ENCODE measurements at places on chromosomes 7 and 10.

DNA sequence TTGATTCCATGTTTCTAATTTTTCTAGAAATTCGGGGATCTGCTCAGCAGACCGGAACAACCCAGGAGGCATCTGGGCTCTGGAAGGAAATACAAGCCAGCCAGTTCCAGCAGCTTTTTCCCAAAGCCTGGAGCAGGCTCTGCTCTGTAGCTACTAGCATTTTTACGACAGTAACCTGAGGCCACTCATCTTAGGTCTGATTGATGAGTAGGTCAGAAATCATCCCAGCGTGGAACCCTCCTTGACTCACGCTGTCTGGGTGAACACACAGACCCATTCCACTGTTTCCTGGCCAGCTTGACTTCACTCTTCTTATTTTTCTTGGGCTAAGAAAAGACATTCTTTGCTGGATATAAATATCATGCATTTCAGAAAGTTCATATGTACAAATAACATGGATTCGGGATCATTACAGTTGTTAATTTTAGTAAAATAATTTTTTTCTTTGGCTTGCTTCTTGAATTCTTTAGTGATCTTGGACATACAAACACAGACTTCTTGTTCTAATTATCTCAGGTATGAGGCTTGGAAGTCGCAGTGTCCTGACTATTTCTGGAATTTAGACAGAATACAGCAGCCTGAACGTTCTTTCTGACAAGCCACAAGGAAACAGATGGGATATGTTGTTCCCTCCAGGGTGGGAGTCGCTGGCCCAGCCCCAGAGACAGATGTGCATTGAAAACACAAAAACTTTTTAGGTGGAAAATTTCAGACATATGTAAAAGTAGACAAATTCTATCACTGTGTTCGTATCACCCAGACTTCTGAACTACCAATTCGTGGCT, 54.6 kb upstream of the PITRM1 start:
- DNase-seq, result peak; percentile 94

- DNase-seq, result no peak
These were observed 385.5 kb downstream of the PCDH15 start for GRCh38 chr10:54415483-54415882.

GRCh38 chr10:65949526-65949925, 976.3 kb upstream of the LRRTM3 start:
- DNase-seq, result no peak

DNA sequence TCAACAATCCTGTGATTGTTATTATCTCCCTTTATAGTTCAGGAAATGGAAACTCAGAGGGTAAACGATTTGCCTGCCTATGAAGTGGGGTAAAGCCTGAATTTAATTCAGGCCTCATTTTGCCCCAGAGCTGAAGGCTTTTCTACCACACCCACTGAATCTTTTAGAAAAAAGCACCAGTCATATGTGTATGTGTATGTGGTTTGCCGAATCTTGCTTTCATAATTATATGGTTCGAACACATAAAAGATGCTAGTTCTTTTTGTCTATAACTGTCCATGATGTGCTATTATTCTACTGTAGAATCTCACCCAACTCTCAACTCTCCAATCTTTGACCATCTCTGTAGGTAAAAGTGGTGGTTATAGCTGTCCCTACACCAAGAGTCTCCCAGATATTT, 83.6 kb downstream of the MYOF start:
- DNase-seq, result no peak

DNA sequence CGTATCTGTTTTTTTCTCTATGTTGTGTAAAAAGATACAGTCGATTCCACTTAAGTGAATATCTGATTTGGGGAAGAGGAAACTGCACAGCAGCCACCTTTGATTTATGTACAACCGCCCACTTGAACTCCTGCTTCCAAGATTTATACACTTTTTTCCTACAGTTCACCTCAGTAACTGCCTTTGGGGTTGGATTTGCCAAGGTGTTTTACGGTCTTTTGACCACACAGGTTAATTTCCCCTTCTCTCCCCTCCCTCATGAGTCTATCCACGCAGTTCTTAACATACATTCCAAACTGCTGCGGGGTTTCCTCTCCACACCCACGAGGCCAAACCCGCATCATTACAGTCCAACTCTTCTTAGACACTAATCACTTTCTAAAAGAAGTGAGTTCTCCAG, 277.0 kb downstream of the USP6NL start:
- DNase-seq, result no peak

DNA sequence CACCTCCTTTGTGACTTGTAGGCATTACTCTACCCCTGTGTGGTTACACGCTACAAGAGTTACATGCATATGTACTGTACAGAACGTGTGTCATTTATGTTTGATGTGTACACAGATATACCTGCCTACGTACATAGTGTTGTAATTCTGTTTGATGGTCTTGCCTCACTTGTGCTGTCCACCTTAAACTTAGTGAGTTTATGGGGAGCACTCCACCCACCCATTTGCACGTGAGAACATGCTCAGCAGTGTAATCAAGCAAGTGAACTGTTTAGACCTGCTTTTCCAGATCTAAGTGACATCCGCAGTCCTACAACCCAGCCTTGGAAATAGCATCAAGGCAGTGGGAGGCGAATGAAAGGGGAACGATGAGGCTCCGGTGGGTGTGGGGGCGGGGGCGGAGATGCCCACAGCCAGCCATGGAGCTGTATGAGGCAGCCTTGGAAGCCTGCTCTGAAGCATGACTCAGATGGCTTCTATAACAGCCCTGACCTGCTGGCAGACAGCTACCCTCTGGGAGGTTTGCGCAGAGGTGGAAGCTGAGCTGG, 52.1 kb downstream of the SUFU start:
- peak; percentile 66 for DNase-seq

DNA sequence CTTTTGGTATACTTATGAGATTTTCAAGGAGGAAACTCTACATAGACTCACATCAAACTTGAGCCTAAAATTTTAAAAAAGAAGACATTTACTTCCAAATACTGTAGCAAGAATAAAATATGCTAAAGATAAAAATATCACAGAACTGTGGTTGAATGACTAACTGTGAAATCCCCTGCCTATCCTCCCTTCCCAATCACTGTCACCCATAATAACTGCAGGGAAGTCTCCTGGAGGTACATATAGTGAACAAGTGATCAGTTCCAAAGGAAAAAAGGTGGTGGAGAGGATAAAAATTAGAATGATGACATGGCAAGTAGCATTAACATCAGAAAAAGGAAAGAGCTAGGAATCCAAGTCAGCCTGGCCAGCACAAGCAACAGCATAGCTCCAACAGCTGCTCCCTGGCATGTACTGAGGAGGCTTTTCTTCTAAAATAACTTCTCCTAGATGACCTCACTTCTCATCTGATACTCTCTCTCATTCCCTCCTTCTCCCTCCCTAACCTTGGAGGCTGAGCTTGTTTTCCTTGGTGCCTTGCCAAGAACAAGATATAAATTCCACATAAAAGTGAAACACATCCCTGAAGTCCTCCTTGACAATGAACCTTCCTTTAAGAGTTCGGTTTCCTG, 124.0 kb downstream of the IQUB start:
- DNase-seq, result peak; percentile 71

DNA sequence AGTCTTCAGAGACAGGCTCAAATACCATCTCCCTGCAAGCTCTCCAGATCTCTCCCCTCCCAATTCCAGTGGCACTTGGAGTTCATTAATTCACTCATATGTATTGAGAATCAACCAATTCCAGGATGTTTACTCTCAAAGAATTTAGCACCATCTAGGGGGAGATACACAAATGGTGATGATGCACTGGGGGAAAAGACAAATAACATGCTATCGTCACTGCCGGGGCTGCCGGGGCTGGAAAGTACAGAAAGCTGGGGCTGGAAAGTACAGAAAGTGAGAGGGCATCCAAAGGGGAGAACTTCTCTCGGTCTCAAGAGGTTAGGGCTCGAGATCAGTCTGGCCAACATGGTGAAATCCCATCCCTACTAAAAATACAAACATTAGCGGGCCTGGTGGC, 118.7 kb downstream of the MKX start:
- no peak for DNase-seq

DNA sequence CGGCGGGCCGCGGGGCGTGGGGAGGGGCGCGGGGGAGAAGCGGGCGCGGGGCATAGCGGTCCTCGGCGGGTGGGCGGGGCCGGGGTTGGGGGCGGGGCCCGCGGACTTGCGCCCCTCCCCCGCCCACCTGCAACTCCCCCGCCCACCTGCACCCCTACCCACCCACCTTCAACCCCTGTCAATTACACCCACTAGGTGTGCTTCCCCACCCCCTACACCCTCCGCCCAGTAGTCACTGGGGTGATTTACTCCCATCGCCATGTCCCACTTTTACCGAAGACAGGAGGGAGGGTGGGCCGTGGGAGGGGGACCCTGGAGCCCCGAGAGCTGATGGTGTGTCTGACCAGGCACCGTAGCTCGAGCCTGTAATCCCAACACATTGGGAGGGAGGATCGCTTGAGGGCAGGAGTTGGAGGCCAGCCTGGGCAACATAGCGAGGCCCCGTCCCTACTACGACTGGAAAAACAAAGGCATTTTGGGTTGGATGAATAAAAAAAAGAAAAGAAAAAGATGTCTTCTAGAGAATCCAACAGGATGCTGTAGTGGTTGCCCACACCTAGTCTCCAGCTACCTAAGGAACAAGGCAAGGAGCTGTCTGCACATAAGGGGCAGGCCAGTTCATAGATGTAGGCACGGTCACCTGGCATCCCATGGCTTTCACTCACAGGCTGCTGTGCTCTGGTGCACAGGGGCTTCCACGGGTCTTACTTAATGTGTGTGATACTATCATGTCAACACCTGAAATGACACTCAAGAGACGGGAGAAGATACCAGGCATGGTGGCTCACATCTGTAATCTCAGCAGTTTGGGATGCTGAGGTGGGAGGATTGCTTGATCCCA, 761 bp downstream of the KCTD7 start:
- DNase-seq, result no peak

DNA sequence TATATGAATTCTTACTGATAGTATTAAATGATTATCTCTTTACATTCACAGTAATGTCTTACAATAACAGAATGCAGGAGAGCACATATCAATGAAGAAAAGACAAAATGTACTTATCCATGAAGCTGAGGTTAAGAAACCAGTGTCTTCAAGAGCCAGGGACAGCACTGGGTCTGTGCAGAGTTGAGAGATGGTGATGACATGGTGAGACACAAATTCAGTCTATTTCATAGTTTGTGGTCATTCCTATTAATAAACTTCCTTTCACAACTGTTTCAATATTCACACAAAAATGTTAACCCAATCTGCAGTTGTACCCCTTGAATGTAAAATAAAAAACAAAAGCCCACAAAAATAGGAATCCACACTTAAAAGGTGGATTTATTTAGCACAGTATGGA, 5.3 kb upstream of the MAGI2 start:
- no peak for DNase-seq

DNA sequence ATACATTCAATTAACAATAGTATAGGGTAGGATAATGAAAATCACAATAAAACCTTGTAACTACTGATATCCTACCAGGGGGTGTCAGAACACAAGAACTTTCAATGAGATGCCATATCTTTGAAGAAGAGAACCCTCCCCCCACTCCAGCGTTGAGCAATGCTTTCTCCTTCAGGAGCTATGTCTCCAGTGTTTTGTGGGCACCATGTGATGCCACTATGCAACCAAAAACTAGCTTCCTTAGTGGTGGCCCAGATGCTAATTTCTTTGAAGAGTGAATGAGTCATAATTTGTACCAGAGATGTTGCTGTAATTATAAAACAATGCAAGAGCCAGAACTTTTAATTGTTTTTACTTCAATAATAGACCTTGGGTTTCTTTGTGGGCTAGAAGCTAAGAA, 76.0 kb upstream of the ADO start:
- DNase-seq, result no peak

DNA sequence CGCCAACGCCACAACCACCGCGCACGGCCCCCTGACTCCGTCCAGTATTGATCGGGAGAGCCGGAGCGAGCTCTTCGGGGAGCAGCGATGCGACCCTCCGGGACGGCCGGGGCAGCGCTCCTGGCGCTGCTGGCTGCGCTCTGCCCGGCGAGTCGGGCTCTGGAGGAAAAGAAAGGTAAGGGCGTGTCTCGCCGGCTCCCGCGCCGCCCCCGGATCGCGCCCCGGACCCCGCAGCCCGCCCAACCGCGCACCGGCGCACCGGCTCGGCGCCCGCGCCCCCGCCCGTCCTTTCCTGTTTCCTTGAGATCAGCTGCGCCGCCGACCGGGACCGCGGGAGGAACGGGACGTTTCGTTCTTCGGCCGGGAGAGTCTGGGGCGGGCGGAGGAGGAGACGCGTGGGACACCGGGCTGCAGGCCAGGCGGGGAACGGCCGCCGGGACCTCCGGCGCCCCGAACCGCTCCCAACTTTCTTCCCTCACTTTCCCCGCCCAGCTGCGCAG, 424 bp downstream of the EGFR start:
- peak; percentile 18 for DNase-seq

DNA sequence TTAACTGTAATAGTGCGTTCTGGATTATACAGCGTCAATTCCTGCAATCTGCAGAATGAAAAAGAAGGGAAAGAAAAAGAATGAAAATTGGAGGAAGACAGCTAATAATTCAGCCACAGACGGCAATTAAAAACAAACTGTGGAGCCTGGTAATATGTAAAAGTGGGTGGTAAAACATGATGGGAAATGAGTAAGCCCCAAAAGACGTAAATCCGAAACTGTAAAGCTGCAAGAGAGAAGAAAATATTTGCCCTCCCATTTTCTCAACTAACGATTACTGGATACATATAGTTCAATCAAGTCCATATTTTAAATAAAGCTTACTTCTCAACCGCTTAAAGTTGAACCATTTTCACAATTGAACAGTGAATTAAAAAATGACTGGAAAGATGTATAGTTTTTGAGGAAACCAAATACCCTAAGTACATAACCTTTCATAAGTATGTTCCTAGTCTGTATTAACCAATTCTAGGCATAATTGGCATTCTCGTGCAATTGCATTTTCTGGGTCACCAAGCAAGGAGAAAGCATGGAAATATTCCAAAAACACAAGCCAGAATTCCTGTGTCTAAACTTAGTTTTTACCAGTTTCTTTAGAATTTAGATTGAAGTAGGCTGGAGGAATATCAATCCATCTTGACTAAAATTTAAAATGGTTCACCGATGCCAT, 44.8 kb downstream of the MALSU1 start:
- DNase-seq, result no peak

DNA sequence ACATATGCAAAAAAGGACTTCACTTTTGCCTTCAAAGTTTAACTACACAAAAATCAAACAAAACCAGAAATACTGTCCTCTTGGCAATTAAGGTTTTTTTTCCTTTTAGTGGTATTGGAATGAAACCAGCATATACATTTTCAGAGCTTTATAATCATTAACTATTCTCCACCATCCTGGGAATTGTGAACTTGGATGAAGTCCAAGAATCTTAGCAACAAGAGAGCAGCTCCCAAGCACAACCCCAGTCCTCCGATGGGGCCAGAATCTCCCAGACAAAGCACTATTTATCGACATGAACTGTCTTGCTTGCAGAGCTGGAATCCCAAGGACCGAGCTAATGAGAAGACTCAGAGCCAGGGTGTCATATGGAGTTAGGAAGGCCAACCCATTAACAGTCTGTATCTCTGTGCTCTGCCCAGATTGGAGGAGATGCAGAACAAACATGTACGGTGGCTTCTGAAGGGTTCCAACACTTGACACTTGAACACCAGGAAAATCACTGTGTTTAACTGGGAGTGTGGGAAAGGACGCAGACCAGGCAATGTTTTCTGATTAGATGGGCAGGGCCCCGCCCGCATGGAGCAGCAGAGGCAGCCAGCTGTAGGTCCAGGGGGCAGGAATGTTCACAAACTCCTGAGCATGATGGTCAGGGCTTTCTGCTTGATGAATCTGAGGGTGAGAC, 35.5 kb downstream of the PPP1R3C start:
- DNase-seq, result peak; percentile 11
